HT1080 (cell line): ENCODE measurements at places on chromosomes 7 and 10. TPM values are rescaled to one million over a fixed set of nuclear protein-coding genes. Genes with fewer than 3 reads are reported as not detected.

Gene SFRP4
- 0.03 TPM in 1 of 2 replicates, not detected in the other for total RNA-seq

Gene PRKCQ
- 0.16 and 0.33 TPM in 2 replicates for total RNA-seq

Gene C10orf67
- total RNA-seq: 0.10 and 0.50 TPM in 2 replicates

Gene RPEL1
- not detected in 2 replicates for total RNA-seq

Gene CAMK2B
- 0.02 and 0.07 TPM in 2 replicates for total RNA-seq

Gene SFTPA1
- total RNA-seq: not detected in 2 replicates

Gene ANKMY2
- total RNA-seq: 17.8 and 25.4 TPM in 2 replicates

DNA sequence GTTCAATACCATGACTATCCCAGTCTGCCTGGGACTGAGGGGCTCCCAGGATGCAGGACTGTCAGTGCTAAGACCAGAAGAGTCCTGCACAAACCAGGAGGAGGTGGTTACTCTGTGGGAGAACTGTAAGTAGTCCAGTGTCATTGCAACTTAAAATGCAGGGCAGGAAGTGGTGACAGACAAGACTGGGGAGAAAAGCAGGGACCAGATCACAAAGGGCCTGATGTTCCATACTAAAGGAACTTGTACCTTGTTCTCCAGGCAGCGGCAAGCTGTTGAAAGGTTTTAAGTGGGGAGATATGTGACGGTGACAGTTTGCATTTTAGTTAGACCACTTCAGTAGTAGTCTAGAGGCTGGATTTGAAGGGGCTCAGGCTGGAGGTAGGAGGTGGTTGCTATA, 65.8 kb upstream of the GLCCI1 start:
- no peak for DNase-seq

GRCh38 chr10:122225330-122225729, 45.8 kb upstream of the BTBD16 start:
- no peak for DNase-seq

- peak; percentile 51 for DNase-seq
These were observed 208.4 kb upstream of the KLF14 start for GRCh38 chr7:130942211-130942964.
